ENCODE measurements at places on chromosomes 3 and 15.
A peak's percentile ranks its signal among the peaks of the same experiment; 100 is the strongest.

DNA sequence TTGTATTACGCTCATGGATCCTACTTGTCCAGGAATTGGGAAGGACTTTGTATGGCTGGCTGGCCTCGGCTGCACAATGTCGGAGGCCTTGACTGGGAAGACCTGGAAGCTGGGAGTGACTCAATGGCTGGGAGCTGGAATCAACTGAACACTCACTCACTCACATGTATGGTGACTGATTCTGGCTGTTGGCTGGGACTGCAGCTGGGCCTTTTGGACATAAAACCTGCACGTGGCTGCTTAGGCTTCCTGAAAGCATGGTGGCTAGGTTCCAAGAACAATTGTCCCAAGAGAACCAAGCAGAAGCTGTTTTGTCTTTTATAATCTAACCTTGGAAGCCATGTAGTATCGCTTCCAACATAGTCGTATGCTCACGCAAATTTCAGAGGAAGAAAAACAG is 38.0 kb upstream of the CMTM8 start:
- no peaks in the 10 kb centered on the region for H3K27me3 ChIP-seq
- peak; percentile 85 for DNase-seq
- H3K4me3 ChIP-seq = no peak overlapping the region
- H3K4me1 ChIP-seq = peaks cover 43% of the 10 kb centered on the region
- no peaks in the 10 kb centered on the region for H3K36me3 ChIP-seq

DNA sequence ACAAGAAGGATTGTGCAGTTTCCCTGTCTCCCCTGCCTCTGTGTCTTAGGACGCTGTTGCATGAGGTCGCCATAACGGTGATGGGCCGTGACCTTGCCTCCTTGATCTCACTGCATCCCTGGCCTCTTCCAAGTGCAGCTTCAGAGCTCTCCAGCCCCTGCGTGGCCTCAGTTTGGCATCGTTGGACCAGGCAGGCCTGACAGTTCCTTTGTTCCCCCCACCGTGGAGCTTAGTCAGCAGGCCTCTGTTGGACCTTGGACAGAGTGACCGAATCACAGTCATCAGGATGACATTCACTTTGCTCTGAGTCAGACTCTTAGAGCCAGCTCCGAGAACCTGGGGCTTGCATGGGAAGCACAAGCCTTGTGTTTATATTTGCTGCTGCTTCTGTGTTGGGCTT is 139.4 kb downstream of the OPA1 start:
- no peaks in the 10 kb centered on the region for H3K36me3 ChIP-seq
- peaks cover 10% of the 10 kb centered on the region for H3K27me3 ChIP-seq
- H3K4me3 ChIP-seq = no peak overlapping the region
- H3K27ac ChIP-seq = no peak overlapping the region

- H3K27me3 ChIP-seq = no peaks in the 10 kb centered on the region
- no peaks in the 10 kb centered on the region for H3K36me3 ChIP-seq
- no peak overlapping the region for H3K27ac ChIP-seq
- no peak overlapping the region for H3K4me3 ChIP-seq
- no peak for DNase-seq
These were observed 4.5 kb downstream of the LRRC31 start for GRCh38 chr3:169865176-169865767.

DNA sequence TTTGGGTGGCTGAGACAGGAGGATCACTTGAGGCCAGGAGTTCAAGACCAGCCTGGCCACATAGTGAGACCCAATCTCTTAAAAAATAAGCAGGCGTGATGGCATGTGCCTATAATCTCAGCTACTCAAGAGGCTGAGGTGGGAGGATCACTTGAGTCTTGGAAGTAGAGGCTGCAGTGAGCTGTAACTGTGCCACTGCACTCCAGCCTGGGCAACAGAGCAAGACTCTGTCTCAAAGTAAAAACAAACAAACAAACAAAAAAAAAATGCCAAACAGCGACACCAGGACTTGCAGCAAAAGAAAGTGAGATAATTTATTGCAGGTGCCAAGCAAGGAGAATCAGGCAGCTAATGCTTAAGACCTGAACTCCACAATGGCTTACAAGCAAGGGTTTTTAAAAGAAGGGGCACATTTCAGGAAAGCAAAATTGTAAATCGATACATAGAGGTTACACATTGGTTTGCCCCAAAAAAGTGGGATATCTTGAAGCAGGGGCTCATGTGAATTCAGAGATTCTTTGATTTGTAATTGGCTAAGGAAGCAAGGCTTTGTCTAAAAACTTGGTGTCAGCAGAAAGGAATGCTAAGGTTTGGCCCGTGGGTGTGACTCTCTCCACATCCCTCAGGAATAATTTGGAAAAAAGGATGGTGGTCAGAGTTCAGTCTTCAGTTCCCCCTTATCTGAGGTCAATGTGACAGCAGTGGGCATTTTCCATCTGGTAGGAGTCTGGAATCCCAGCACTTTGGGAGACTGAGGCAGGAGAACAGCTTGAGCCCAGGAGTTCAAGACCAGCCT is 5.2 kb upstream of the MPI start:
- no peak for DNase-seq
- no peaks in the 10 kb centered on the region for H3K36me3 ChIP-seq
- H3K27me3 ChIP-seq = no peaks in the 10 kb centered on the region
- H3K4me1 ChIP-seq = peaks cover 10% of the 10 kb centered on the region

- H3K36me3 ChIP-seq = no peaks in the 10 kb centered on the region
- no peaks in the 10 kb centered on the region for H3K27me3 ChIP-seq
These were observed 23.6 kb upstream of the BCL2A1 start for GRCh38 chr15:79994615-79995014.

- DNase-seq = peak; percentile 18
- peaks cover 44% of the 10 kb centered on the region for H3K36me3 ChIP-seq
- H3K27ac ChIP-seq = no peak overlapping the region
- H3K4me3 ChIP-seq = no peak overlapping the region
These were observed 3.9 kb upstream of the MUSTN1 start for GRCh38 chr3:52838561-52839267.

- peaks cover 79% of the 10 kb centered on the region for H3K36me3 ChIP-seq
- peaks cover 17% of the 10 kb centered on the region for H3K4me1 ChIP-seq
- H3K27ac ChIP-seq = peak overlapping the region; percentile 32
- H3K4me3 ChIP-seq = no peak overlapping the region
- no peak for DNase-seq
These were observed 4.9 kb upstream of the FAM131A start for GRCh38 chr3:184332370-184333090.

Measured in heart left ventricle (tissue), 16 donors.